ENCODE measurements at places on chromosomes 6 and 20.

DNA sequence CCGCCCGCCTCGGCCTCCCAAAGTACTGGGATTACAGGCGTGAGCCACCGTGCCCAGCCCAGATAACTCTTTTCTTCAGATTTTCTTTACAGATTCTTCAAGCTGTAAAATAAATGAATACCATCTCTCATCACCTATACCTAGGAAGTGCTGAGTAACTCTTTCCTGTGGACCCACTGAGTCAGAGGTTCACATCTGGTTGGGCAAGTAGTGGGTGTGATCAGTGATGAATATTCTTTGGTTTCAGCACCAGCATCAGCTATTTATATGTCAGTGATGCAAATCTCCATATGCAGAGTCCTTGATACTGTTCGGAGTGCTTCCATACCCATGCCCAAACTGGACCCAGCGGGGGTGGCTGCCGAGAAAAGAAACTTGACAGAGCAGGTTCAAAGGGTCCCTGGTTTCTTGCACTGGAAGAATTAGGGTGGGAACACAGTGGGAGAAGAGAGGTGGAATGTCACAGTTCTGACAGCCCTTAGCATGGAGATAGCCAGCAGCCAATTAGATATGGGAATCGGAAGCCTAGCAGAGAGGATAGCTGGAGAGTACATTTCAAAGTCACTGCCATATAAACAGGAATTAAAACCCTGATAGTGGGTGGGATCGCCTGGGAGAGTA, 64.9 kb upstream of the DDR1 start:
- no peak for ATAC-seq

- ATAC-seq: no peak
These were observed 52.2 kb downstream of the RREB1 start for GRCh38 chr6:7159790-7160525.

DNA sequence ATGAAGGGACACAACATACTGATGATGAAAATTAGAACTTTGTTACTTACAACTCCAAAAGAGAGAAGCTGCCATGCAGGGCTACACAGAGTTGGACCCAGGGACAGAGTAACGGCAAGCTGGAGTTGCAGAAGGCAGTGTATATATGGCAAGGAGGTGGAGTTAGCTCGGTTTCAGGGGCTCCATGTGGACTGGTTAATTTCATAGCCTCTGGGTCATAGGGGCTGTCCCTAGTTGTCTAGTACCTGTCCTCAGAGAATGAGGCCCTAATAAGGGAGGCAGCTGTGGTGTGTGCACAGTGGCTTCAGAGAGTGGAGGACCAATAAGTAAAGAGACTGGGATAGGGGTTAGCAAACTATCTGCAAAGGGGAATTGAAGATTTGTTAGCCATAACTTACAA, 7.9 kb upstream of the ZSCAN12 start:
- no peak for ATAC-seq

- no peak for ATAC-seq
These were observed 235.9 kb downstream of the BTBD3 start for GRCh38 chr20:12153628-12154027.

DNA sequence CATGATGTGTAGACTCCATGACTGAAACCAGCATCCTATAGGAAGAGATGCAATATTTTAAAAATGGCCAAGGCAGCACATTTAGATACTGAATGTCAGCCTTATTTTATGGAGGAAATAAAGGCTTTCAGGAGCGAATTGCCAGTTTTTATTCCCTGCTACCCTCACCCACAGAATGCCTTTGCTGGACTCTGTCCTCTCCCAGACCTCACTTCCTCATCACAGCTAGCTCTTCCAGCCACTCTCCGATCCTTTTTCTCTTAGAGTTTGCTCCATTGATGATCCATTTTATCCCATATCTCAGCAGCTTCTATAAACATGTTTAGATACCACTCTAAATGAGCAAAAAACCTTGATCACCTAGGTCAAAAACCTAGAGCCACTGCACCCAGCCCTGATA, 137.7 kb downstream of the LRRC1 start:
- no peak for ATAC-seq

GRCh38 chr6:30614044-30614842, 2.8 kb downstream of the PPP1R10 start:
- no peak for ATAC-seq

GRCh38 chr6:132643547-132643946, 15.4 kb downstream of the TAAR1 start:
- no peak for ATAC-seq

GRCh38 chr6:29602564-29603361, 17.8 kb downstream of the OR2H2 start:
- peak; percentile 63 for ATAC-seq

GRCh38 chr20:43691928-43692524, 25.1 kb downstream of the MYBL2 start:
- peak; percentile 93 for ATAC-seq

GRCh38 chr6:161954699-161955276, 680.9 kb upstream of the AGPAT4 start:
- no peak for ATAC-seq

GRCh38 chr6:79226660-79227059, 7.8 kb downstream of the HMGN3 start:
- no peak for ATAC-seq

DNA sequence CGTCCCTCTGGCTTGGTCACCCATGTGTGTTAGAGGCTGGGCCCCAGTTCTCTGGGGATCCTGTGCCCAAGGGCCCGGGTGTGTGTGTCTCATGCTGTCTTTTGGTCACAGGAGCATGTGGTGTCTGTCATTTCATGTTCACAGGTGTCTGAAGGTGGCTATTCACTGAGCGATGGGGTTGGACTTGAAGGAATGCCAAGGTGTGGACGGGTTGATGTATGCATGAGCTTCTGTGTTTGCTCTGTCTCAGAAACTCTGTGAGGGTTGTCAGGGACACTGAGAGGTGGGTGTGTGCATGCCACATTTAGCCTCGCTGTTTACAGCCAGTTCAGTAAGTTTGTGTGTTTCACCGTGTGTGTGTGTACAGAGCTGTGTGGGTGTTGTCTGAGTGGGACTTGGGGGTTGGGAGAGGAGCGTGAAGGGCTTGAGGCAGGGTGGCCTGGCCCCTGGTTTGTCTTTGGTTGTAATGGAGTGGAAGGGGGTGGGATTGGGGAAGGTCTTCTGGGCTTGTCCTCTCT, 1.2 kb downstream of the DDR1 start:
- peak; percentile 21 for ATAC-seq

- no peak for ATAC-seq
These were observed 8.3 kb downstream of the PM20D2 start for GRCh38 chr6:89154131-89154530.

GRCh38 chr6:161091972-161092701, 100.6 kb downstream of the MAP3K4 start:
- ATAC-seq: no peak

GRCh38 chr6:24859608-24860200, 61.0 kb upstream of the ARMH2 start:
- no peak for ATAC-seq

GRCh38 chr20:62792182-62792939, 3.9 kb upstream of the MRGBP start:
- no peak for ATAC-seq

DNA sequence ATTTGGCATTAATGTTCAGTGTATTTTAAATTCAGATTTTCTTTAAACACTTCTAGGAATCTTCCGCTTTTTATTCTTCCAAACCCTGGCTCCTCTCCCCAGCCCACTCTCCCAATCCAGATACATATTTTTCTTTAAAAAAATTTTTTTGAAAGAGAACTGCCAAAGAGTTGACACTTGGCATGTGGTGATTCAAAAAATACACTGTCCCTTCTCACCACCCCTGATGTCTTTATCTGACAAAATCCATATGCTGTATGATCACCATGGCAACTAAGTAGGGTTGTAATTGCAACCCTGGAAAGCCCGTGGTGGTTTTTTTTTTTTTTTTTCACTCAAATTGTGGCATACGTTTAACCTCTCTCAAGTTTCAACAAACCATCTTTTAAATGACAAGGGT, 355.8 kb upstream of the SASH1 start:
- no peak for ATAC-seq

DNA sequence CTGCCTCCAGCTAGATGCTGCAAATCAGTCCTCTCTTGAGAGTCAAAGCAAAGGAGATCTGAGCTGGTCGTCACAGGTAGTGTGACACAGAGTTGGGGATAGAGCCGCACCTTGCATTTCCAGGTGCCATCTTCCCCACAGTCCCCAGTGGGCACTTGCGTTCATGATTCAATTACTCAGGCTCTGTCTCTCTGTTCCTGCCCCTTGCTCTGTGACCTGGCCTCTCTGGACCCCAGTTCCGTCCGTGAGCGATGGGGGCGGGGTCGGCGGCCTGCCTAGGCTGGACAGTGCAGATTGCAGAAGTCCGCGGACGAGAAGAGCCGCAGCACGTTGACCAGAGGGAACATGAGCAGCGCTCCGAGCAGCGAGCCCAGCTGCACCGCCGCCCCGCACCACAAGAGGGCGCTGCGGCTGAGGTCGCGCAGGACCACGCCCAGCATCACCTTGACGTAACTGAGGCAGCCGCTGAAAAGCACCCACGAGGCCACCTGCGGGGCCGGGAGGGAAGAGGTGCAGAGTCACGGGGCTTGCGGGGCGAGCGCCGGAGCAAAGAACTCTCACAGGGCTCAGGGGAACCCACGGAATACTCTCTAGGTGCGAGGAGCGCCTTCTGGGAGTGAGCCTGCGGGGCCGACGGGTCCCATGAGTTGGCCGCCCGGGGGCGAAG, 7.4 kb downstream of the SLC52A3 start:
- peak; percentile 76 for ATAC-seq

DNA sequence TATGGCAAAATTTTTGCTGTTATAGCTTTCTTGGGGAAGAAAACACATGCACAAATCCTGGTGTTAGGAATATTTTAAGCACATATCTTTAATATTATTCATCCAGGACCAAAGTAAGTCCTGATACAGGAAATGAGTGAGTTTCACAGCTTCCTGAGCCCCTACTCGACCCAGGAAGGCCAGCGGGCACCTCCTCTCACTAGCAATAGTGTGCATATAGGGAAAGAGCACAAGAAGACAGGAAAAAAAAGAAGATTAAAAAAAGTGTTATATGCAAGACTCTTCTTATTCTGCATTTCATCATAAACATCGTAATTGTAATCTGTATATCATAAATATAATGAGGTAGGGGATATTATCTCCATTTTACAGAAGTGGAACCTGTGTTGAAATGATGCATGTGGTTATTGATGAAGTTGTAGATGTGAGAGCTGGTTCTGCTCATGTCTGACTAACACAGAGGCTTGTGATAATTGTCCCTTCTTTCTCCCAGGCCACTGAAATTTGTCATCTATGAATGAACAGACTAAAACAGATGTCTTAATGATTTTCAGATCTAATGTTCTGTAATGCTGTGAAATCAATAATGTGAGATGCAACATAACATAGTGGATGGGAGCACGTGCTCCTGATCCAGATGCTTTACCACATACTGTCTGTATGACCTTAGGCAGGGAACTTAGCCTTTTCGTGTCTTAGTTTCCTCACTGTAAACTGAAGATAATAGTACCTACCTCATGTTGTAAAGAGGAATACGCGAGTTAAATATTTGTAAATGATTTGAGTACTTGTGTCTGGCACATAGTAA, 101.2 kb downstream of the MYO6 start:
- no peak for ATAC-seq

DNA sequence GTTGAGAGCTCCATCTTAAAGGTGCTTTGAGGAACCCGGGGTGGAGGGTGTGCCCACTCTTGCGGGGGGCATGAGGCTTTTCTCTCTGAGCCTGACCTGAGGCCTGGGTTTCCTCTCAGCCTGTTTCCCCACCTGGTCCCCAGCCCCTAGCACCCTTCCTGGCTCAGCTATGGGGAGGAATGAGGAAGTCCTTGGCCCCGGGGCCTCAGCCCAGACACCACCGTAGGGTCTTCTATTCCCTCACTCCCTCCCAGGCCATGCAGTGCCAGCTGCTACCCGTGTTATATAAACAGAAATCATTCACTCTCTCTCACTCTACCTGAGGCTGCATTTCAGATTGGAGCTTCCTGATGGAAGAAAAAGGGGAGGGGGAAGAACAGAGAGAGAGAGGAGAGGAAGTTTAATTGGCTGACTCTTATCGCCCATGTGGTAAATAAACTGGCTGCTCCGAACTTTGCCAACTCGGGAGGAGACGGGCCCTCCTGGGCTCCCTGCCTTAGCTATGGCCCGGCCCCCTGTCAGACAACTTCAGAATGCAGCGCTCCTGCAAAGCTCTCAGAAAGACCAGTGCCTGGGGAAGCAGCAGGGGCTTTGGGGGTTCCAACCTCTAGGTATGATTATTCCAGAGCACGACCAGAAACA, 2.8 kb downstream of the CDH22 start:
- ATAC-seq: no peak

DNA sequence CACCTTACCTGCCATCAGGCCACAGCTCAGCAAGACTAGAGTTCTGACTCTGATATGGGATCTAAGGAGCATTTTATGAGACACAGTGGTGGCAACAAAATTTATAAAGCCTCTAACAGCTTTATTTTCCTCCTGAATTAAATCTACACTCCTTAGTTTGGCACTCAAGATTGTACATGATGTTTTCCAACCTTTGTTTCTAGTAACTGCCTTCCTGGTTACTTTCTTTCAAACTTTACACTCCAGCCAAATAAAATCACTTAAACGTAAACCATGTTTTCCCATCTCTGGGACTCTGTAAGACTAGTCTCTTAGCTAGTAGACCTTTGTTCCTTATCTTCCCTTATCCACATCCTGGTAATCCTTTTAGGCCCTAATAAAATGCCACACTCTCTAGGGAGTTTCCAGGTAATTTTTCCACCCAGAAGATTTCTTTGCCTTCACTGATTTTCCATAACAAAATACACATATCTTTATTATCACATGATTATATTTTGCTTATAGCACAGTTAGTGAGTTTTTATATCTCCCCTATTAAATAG, 92.1 kb downstream of the PKHD1 start:
- ATAC-seq: no peak

DNA sequence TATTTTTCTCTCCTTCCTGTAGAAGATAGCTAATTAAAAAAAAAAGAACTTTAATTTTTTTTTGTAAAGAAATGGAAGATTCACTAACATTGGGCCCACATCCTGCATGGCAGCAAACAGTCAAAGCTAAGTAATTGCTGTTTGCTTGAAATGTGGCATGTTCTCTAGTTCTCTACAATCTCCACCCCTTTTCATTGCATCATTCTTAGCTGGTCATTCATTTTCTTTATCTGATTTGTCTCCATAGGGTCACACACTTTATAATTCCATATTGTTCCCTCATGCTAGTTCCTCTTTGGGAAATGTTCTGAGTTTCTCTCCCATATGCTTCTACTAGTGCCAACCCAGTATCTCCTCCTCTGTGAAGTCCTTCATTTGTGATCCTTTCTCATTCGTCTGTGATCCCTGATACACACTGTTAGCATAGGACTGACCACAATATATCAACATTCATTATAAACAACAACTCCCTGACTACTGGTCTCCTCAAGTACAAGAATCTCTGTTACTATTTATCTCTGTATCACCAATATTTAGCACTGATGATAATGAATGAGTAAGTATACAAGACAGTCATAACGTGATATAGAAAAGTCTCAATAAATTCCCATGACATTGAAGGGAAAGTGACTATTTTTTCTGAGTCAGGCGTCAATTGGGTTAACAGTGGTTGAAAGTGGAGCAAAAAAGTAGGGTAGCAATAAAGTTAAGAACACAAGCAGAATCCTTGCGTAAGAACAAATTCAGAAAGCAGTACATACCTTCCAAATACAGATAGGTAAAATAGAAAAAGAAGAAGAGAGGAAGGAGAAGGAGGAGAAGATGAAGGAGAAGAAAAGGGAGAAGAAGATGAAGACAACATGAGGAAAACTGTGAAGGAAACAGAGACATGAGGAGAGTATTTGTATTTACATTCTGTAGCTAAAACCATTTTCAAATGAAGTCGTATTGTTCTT, 33.2 kb upstream of the MYB start:
- ATAC-seq: no peak
